ENCODE measurements at places on chromosomes 5 and 9.

- DNase-seq: no peak
These were observed 58.3 kb upstream of the SHB start for GRCh38 chr9:38127271-38127839.

DNA sequence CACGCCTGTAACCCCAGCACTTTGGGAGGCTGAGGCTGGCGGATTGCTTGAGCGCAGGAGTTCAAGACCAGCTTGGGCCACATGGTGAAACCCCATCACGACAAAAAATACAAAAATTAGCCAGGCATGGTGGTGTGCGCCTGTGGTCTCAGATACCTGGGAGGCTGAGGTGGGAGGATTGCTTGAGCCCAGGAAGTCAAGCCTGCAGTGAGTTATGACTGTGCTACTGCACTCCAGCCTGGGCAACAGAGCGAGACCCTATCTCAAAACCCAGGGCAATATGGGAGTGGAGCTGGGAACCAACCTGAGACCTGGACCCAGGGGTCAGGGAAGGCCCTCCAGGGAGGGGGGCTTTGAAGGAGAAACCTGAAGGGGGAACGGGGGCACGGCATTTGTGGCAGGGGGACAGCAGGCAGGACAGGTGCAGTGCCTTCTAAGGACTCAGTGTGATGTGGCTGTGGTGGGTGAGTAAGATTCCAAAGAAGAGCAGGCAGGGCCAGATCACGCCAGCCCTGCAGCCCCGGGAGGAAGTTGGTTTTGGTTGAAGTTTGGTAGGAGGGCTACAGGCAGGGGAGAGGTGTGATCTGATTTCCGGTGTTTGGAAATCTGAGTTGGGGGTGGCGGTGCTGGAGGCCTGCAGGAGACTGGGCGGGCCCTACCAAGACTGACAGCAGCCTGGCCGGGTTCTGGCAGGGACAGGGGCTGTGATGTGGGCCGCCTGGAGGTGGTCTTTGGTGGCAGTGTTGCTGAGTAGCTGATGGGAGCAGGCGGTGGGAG is 46.2 kb downstream of the NTNG2 start:
- no peak for DNase-seq

- no peak for DNase-seq
These were observed 477.1 kb upstream of the SMC2 start for GRCh38 chr9:103617046-103617445.

- no peak for DNase-seq
These were observed 142.2 kb downstream of the SNX18 start for GRCh38 chr5:54659700-54660131.

DNA sequence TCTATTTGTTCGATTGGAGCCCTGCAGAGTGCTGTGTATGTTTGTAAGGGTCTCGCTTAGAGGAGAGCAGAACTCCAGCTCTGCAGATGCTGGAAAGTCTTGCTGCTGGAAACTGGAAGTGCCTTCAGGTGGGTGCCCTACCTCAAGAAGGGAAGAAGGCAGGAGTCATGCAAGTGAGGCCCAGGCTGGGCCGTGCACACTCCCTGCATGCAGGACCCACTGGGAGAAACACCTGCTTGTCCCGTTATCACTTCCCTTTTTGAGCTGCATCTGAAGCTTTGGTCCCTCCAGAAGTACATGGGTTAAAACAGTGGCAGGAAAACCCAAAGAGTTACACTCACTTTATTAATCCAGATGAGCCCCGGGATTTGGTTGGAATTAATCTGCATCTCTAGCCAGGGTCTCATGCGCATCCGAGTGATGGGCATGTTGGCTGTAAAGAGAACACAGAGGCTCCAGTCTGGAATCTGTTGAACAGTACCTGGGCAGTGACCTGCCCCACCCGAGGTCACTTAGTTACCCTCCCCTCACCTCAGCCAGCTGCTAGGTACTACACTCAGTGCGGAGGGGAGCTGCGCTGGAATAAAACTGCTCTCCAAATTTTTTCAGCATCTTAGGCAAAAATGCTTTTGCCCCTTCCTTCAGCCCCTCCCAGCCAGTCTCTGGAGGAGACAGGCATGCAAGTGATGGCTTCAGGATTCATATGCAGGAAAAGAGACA is 1.4 kb downstream of the IRF1 start:
- DNase-seq: no peak

DNA sequence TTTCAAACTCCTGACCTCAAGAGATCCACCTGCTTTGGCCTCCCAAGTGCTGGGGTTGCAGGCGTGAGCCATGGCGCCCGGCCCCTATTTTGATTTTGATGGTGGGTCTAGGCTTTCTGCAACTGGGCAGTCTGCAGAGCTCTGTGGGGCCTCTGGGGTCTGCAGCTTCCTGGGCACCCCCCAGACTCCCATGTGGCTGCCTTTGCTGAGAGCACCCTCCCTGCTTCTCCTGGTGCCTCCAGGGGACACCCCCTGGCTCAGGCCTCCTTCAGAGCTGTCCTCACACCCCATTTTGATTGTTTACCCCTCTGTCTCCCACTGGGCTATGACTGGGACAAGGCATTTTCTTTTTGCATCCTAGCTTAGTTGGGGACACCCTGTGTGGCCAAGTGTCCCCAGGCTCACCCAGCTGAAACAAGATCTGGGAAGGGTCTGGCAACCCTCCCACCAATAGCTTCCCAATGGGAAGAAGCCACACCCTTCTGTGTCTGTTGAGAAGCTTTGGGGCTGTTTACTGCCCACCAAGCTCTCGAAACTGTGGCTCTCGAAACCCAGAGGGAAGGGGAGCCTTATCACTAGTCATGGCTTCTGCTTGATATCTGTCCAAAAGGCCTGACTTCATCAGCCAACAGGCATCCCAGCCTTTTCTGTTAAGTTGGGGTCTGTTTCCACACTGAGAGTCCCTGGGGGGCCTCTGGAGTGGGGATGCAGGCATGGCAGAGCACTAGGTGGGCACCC is 204.4 kb upstream of the IER5L start:
- DNase-seq: no peak

GRCh38 chr5:127840198-127840524 is 137.0 kb downstream of the CCDC192 start:
- no peak for DNase-seq

GRCh38 chr5:35908228-35908627 is 30.2 kb downstream of the CAPSL start:
- DNase-seq: no peak

DNA sequence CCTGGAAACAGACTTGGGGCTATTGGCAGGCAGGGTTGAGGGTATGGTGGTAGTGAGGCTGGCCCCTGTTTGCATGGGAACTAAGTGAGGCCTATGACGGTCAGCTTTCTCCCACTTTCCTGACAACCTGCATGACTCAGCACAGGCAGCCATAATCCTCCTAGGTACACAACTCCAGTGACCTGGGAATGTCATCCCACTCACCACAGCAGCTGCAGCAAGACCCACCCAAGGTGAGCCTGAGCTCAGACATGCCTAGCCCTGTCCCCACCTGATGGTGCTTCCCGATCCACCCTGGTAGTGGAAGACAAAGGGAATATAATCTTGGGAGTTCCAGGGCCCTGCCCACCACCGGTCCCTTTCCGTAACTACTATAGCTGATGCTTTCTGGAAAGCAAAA is 178.7 kb downstream of the NDUFS4 start:
- no peak for DNase-seq

DNA sequence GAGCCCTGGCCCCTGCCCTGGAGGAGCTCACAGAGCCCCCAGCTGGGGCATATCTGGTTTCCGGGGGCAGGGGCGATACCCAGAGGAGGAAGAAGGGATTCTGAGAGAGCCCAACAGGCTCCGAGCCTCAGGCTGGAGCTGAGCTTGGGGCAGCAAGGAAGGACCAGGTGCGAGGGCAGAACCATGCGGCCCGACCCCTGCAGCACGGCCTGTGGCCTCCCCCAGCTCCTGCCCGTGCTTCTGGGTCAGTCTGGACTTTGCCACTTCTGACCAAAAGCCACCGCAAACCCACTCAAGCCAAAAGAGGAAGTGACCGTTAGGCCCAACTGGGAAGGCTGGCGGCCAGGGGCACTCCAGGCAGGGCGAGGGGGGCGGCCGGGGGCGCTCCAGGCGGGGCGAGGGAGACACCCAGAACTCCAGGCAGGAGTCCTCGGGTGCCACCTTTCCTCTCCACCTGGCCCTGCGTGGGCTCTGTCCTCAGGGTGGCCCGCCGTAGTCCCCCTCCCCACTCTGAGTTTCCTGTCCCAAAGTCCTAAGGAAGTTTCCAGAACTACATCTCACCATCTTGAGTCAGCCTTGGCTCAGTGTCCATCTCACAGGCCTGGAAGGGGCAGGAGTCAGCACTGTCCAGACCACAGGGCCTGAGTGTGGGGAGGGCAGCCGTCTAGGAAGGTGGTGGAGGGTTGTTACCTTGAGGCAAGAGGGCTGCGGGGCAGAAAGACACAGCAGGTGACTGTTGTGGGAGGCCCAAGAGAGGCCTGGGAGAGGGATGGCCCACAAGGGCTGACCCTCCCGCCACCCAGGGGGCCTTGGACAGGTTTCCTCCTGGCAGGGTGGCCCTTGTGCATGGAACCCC is 946 bp upstream of the LTC4S start:
- peak; percentile 22 for DNase-seq

DNA sequence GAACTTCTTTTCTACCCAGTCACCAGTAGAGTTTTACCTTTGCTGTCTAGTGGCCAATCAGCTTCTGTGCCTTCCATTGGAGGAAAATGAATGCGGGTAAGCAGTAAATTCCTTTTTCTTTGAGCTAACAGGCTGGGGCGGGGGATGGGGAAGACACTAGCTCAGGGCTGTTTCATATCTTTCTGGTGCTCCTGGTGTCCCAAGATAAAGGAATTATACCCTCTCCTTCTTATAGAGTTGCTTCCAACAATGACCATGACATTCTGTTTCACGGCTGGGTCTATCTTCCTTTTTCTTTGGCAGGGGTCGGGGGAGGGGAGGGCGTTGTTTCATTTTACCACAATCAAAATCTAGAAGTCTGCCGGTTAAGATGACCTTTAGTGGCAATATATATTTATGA is 51.2 kb upstream of the RPS23 start:
- no peak for DNase-seq

- no peak for DNase-seq
These were observed 292.9 kb upstream of the PUM3 start for GRCh38 chr9:3136686-3137346.

DNA sequence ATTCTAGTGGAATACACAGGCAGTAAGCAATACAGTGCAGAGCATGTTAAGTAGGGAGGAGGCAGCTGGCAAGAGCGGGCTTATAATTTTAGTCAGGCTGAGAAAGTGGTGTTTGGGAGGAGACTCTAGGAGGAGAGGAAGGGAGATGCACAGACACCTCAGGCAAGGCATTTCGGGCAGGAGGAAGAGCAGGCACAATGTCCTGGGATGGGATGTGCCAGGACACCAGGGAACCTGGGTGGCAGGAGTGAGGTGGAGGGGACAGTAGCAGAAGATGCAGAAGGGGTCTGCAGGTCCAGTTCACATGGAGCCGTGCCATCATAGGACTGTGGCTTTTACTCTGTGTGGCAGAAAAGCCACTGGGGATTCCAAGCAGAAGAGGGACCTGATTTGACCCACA is 143.7 kb upstream of the FSTL4 start:
- no peak for DNase-seq

DNA sequence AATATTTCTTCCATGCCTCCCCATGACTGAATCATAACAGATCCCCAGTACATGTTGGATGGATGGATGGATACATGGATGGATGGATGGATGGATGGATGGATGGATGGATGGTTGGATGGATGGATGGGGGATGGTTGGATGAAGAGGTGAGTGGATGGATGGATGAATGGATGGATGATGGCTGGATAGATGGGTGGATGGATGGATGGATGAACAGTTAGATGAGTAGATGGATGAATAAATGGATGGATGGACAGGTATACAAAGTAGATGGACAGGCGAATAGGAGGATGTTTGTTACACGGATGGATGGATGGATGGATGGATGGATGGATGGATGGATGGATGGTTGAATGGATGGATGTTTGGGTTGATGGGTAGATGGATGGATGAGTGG is 120.0 kb upstream of the HAND1 start:
- no peak for DNase-seq

DNA sequence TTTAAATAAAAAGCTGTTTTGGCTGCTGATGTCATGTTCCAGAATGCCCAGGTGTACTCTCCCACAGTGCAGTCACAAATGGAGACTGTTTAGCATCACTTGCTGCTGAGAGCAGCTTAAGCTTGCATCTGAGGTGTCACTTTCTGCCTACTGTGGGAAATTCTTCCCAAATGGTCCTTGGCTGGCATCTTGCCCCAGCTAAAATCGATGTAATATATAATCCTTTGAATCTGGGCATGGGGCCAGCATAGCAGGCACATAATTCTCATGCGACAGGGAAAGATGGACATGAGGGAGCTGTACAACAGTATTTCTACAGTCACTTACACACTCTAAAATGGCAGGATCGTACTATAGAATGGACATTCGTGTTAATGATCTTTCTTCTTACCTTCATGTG is 144.3 kb downstream of the MACIR start:
- no peak for DNase-seq

GRCh38 chr5:75513841-75514240 is 2.1 kb downstream of the POLK start:
- DNase-seq: no peak

- no peak for DNase-seq
These were observed 85.5 kb downstream of the ANXA1 start for GRCh38 chr9:73237140-73237539.

DNA sequence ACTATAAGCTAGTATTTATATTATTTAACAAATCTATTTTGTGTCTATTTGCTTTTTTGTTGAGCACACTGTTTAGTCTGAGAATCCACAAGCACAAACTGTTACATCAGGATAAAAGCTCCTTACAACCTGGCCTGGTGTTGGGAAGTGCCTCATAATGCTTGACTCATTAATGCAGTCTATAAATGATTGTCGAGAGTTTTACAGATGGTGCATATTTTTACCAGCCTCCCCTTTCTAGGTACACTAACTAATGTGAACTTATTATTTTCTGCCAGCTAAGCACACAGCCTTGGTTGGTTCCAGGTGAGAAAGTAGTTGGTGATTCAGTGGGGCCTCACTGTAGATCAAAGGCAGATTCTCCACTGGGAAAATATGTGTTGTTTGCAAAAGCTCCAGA is 151.0 kb upstream of the ADAMTS16 start:
- no peak for DNase-seq

DNA sequence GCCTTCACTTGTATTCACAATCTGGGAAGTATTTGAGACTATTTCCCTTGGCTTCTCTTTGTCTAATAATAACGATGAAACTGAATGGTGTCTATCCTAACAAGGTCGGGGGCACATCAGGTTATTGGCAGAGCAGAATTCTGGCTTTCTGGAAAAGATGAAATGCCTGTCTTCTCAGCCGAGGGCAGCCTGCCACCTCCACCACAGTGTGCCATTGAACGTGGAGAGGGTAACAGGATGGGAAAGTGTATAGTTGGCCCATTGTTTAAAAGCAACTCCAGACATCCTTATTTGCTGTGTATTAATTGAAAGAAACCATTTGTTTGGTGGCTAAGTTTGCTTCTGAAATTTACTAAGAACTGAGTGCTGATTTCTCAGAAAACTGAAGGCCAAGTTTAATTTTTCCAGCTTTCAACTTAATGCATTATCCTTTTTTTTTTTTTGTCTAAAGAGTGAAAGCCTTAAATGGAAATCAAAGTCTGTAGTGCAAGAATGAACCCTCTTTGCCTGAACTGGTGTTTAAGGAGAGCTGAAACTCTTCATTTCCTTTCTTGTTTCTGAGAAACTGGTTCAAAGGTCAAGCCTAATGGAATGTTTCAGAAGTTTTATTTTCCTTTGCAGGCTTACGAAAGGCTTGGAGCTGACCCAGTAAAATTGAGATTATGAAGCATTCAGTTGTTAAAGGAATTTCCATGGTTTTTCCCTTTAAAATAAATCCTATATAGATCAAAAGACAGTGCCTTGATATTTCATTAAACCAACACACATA is 563.7 kb upstream of the DAP start:
- peak; percentile 42 for DNase-seq

All from substantia nigra (tissue), 51 donors.